ENCODE measurements at places on chromosomes 3 and 15.
A peak's percentile ranks its signal among the peaks of the same experiment; 100 is the strongest.

- no peak for DNase-seq
Observed at GRCh38 chr3:185199206-185199605, 46.3 kb upstream of the C3orf70 start.

DNA sequence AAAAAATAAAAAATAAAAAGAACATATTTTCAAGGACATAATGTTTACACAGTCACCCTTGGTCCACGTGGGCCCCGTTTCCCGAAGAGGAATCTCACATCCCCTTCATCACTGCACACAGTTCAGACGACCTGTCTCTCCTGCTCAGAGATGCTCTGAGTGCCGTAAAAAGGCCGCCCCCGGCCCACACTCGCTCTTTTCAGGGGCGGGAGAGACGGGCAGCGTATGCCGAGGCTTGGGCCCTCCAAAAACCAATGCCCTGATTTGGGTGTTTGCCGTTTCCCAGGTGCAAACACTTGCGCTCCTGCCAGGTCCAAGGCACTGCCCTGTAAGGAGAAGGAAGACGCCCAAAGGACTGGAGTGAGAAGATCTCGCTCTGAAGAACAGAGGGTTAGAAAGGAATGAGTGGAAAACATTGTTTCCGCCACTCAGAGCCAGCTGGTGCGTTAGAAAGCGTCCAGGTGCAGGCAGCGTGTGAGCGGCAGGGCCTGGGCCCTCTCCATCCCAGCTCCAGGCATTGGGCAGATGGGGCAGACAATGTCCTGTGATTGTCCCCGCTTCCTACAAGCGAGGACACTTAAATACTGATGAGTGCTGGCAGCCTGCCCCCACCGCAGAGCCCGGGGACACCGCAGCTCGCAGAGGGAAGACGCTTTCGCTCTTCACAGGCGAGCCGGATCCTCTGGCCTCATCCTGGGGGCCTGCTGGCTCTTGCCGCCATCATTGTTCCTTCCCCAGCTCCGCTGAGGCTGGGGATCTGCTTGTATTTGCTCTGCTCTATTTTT is 53.2 kb downstream of the NIPA2 start:
- no peak for DNase-seq

- DNase-seq: no peak
Observed at GRCh38 chr3:11583638-11584046, 60.1 kb downstream of the VGLL4 start.

DNA sequence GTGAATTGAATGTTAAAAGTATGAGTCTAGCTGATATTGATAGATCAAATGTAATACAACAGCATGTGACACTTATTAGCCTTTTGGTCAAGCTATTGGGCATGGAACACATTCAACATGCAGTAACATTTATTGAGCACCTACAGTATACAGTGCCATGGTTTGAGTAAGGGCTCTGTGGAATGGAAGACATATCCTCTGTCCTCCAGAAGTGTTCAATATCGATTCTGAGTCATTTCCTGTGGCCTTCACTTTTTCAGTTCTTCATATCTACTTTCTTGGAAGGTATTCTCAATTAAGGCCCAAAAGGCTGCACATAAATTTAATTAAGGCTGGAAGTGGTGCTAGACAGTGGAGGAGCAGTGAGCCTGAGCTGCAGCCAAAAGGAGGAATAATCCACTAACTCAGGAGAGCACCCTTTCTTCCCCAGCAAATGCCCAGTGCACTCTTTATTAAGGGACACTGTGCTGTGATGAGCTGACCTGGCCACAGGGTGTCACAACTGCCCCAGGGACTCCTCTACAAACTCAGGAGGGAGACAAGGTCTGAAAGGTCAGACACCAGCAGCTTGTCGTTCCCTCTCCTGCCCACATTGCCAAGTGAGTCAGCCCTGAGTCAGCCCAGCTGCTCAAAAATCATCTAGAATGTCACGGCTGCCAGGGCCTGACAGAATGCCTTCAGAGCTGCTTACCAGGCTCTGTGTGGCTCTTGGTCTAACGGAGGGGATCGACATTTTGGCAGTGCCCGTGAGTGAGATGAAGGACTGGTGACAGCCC is 544.8 kb downstream of the AGBL1 start:
- peak; percentile 86 for DNase-seq

DNA sequence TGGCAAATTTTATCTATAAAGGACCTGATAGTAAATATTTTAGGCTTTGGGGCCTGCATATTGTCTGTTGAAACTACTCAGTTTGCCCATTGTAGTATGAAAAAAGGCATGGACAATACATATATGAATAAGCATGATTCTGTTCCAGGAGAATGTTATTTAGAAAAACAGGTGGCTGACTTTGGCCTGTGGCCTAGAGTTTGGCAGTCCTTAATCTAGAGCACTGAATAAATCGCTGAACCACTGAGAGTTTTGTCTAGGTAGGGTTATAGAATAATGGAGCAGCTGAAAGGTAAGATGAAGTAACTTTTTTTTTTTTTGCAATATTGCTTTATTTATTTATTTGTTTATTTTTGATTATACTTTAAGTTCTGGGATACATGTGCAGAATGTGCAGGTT is 75.0 kb downstream of the LRRC49 start:
- no peak for DNase-seq

DNA sequence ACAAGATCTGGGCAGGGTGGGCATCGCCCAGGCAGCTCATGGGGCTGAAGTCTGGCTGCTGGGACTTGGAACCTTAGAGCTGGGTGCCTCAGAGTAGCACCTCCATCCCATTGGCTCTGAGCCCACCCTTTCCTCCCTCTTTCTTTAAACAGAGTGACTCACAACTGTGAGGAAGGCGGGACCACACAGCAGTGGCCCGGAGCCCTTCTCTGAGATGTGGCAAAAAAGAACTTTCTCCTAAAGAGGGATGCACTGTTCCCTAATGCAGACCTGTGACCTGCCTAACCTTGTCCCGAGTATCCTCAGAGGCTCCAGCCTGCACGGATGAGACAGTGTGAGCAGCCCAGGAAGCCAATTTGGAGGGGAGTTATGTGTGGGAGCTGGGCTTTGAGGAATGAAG is 23.6 kb downstream of the PRR20G start:
- DNase-seq: no peak

GRCh38 chr15:90839187-90840071 is 29.0 kb upstream of the FURIN start:
- no peak for DNase-seq

GRCh38 chr3:194322678-194323211 is 28.4 kb downstream of the CPN2 start:
- DNase-seq: no peak

DNA sequence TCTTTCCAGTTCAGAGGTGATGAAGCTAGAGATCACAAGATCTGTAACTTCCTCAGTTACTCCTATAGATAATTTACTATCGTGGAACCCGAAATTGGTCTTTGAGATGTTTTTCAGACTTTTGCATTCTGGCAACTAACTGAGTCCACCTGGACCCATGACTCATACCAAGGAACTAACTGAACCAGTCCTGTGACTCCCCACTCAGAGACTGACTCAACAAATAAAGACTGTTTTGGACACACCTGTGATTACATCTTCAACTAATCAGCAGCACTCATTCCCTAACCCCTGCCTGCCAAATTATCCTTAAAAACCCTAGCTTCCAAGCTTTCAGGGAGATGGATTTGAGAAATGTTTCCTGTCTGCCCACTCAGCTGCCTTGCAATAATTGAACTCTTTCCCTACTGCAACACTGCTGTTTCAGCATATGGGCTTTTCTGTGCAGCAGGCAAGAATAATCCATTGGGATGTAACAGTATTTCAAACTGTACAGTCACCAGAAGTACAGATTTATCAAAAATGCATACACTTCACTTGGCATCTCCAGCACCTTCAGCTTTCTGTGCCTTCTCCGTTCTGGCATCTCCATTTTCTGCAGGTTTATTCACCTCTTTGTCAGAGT is 57.7 kb downstream of the GATM start:
- DNase-seq: no peak

GRCh38 chr3:110568246-110568645 is 503.4 kb upstream of the NECTIN3 start:
- no peak for DNase-seq

- no peak for DNase-seq
Observed at GRCh38 chr3:164521139-164521538, 557.2 kb downstream of the SI start.

DNA sequence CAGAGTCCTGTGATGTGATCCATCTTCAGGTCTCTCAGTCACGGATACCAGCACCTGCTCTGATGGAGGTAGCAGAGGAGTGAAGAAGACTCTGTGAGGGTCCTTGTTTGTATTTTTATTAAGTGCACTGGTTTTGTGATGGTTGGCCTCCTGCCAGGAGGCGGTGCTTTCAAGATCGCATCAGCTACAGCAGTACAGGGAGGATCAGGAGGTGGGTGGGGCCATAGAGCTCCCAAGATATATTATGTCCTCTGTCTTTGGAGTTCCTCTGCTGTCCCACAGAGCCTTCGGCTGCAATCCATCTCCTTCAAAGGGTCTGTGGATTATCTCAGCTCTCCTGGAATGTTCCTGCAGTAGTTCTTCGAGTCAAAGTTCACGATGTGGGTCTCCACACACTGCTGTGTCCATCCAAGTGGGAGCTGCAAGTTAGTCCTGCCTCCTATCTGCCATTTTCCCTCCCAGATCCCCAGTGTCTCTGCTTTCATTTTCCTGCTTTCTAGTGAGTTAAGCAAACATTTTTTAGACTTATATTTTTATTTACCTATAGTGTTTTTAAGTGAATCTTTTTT is 54.7 kb downstream of the TM2D3 start:
- no peak for DNase-seq

- no peak for DNase-seq
Observed at GRCh38 chr3:45003859-45004258, 22.2 kb upstream of the CLEC3B start.

DNA sequence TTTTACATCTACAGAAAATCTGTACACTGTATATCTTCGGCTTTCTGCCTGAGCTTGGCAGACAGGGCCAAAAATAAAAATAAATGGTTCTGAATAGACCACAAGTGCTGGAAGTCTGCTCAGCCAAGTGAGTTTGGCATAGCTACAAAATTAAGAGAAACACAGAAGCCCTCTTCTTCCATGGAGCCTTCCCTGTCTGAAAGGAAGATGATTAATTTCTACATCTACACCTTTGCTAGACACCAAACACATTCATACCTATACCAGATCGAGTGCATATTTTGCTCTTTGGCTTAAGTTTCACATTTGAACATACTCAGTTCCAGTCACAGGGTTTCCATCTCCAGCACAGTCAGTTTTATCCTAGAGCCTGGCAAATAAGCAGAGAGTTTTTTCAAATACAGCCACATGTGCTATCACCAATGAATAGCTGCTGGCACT is 224.6 kb downstream of the GREM1 start:
- no peak for DNase-seq

GRCh38 chr15:80071652-80072051 is 12.2 kb downstream of the ZFAND6 start:
- DNase-seq: no peak

- no peak for DNase-seq
Observed at GRCh38 chr3:128996726-128997125, 2.9 kb upstream of the CFAP92 start.

GRCh38 chr15:95558131-95558530 is 772.4 kb upstream of the NR2F2 start:
- DNase-seq: no peak

- DNase-seq: no peak
Observed at GRCh38 chr3:76673171-76673570, 366.7 kb upstream of the ROBO2 start.

- DNase-seq: no peak
Observed at GRCh38 chr3:195583831-195584542, at the start of gene APOD. Gene APOD (minus strand): TSS chr3:195583940. CDS start chr3:195579461, 4,479 bp downstream.

GRCh38 chr3:185717121-185717520 is 107.7 kb downstream of the IGF2BP2 start:
- no peak for DNase-seq

DNA sequence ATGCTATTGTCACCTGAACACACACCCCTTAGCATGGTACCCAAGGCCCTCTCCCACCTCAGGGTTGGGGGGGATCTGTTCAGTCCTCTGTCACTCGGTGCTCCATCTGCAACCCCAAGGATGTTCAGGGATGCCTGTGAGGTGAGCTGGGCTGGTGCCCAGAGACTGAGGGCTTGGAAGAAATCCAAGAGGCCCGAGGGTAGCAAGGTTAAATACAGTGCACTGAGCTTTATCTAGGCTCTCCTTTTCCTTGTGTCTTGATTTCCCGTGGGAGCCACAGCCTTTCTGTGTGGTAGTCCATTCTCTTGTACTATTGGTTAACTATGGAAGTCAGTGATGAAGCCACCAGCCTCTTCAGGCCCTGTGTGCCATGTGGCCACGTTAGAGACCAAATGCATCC is 18.7 kb upstream of the WNT5A start:
- no peak for DNase-seq

GRCh38 chr3:140686128-140686527 is 8.3 kb downstream of the TRIM42 start:
- DNase-seq: no peak

GRCh38 chr15:51550841-51551240 is 71.7 kb downstream of the DMXL2 start:
- no peak for DNase-seq

DNA sequence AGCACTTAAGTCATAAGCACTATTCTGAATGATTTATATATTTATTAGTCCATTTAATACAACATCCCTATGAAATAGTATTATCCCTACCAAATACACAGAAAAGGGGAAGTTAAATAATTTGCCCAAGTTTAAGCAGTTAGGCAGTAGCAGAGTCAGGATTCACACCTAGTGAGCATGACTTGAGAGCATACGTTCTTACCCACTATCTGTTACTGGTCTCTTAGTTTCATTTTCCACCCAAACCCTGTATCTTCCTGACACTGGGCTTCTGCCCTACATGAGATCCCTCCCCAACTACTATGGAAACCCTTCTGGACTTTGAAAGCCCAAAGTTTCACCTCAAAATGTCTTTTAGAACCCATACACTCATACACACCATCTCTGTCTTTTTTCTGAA is 4.4 kb upstream of the ATOSA start:
- no peak for DNase-seq

DNA sequence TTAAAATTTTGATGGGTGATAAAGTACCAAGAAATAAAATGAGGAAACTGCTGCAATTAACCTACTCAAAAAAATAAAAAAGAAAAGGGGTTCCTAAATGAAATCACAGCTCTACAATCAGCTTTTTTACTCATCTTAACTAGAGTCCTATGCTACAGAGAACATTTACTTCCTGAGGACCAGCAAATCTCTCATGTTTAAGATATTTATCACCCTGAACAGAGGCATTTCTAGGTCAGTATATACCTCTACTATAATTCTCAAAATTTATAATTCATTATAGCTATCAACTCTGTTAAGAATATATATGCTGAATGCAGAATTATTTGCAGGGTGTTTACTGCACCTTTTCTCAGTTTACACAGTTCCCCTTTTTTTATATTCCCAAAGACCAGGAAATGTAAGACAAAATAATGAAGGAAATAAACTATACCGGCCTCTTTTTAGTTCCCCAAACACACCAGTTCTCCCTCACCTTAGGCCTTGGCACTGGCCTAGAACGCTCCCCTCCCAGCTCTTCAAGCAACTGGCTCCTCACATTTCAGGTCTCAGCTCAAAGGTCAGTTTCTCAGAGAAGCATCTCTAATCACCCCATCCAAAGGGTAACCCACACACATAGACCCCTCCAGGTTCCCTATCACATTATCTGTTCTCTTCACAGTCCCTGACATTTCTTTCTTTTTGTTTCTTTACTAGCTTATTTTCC is 71.1 kb downstream of the LRRFIP2 start:
- no peak for DNase-seq

Measured in SK-N-DZ (cell line).